Daoy (cell line): ENCODE measurements at places on chromosomes 1 and 21. TPM values are rescaled to one million over a fixed set of nuclear protein-coding genes. Genes with fewer than 3 reads are reported as not detected.

GRCh38 chr1:40880813-40881549 is 18.8 kb upstream of the CITED4 start:
- DNase-seq, result peak; percentile 52

DNA sequence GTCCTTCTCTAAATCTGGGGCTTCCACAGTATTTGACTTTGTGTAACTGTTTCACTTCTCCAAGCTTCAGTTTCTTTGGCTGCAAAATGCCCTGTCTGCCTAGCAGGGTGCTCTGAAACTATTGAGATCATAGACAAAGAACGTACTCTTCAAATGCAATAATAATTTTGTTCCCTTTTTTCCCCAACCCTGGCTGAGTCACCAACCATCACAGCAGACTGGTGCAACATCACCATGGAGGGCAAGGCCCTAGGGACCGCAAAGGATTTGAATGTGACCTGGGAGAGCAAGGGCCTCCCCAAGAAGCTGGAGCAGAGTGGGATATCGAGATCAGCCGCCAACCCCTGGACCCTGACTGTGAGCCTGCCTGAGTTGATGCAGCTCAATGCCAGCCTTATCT is 115.0 kb downstream of the FCRL5 start:
- DNase-seq, result no peak

GRCh38 chr1:203202431-203203245 is 16.1 kb upstream of the CHI3L1 start:
- no peak for DNase-seq

DNA sequence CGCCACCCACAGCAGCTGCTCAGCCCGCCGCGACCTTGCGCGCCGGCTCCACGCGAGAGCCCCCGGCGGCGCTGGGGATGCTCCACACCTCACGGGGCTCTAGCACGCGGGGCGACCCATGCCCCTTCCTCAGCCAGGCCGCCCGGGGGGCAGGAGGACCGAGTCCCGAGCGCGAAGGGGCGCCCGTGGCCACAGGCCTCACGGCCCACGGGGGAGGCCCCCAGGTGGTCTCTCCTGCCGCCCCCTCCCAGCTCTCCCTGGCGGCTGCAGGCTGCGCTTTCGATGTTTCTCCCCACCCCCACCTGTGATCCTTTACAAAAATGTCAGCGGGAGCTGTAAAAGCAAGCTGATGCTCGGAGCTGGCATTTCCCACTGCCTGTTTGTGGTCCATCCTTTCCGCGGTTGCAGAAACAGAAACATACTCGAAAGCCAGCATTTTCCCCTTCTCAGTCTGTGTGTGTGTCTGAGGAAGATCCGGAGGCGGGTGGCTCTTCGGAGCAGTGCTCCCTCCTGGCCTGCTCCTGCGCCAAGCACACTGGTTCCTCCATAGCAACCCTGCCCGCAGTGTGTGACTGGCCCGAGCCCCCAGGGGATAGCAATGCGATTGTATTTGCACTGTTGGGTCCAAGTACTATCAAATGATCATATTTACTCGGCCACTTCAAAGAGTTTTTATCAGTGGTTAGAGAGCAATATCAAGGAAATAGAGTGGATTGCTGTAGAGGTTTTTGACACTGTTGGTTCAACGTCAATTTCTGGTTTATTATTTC is 2.1 kb downstream of the KIF26B start:
- DNase-seq, result peak; percentile 78

GRCh38 chr21:45534636-45535331 is 7.5 kb downstream of the SLC19A1 start:
- no peak for DNase-seq

The PSMD4 gene
- total RNA-seq, result 412 and 482 TPM in 2 replicates
